Fibroblast of villous mesenchyme (primary cell): ENCODE measurements at places on chromosomes 5 and 9.
A peak's percentile ranks its signal among the peaks of the same experiment; 100 is the strongest.

GRCh38 chr5:45279109-45279508 lies 417.1 kb downstream of the HCN1 start:
- no peak for DNase-seq

GRCh38 chr9:71820403-71820921 lies 52.1 kb upstream of the CEMIP2 start:
- no peak for DNase-seq

DNA sequence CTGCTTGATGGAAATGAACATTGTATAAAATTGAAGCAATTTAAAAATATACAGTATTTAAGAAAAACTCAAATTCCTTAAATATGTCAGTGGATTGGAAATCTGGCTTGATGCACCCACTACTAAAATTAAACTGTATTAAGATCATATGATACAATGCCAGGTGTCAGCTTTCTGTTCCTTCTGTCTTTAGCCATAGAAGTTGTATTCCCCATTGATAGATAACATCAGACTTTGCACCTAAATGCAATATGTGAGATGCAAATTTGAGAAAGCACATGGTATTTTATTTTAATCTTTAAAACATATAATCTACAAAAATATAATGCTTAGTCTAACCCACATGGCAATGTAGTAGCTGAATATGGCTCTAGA lies 697.4 kb upstream of the WWC1 start:
- no peak for DNase-seq

DNA sequence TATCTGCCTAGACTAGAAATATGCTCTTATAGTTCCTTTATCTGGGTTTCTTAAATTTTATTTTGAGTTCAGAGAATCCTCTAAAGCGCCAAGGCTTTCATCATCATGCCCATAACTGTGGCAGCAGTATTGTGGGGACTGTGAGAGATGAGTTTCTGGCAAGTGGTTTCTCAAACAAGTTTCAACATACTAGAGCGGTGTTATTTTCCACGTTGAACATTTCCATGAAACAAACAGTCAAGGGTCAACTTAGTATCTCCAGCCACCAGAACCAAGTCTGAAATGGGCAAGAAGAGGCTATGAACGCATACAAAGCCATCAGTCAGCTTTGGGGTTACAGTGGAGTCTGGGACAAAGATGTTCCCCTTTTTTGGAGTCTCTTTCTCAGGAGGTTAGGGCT lies 40.3 kb downstream of the SERINC5 start:
- DNase-seq: peak; percentile 33

DNA sequence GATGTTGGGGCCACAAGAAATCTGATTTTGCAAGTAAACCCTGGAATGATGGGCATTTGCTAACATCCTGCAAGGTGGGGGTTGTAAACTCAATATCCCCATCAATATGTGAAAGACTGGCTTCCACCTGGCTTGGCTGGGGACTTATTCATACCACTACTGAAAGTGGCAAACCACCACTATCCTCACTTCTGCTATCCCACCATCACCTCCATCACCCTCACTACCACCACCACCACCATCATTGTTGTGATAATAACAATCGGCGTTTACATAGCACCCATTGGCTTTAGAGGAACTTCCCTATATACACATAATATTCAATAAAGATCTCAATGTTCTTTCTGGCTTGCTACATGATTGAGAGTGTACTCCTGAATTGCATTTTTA lies 224.7 kb upstream of the DAP start:
- no peak for DNase-seq

GRCh38 chr5:119273391-119273839 lies 82.4 kb upstream of the TNFAIP8 start:
- peak; percentile 17 for DNase-seq

- no peak for DNase-seq
Measured at GRCh38 chr9:80560976-80561375, 989.2 kb downstream of the TLE4 start.

DNA sequence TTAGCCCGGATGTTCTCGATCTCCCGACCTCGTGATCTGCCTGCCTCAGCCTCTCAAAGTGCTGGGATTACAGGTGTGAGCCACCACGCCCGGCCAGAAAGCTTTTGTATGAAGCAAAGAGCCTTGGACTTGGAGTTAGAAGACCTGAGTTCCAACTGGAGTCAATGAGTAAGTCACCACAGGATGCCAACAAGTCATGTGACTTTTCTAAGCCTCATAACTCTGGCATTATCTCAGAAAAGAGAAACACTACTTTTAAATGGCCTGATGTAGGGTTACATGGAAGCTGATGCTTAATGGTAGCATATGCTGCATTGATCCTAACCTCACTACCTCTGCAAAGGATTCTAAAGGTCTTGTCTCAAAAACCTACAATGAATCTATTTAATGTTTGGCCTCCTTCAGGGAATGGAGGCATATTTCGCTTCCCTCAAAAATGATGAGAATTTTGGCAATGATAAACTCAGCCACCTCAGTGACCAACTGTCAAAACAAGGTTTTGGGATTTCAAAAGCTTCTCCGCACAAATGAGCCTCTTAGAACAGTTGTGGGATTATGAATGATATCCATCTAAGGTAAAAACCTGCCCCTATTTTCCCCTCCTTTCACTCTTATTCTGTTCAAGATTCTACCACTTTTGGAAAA lies 236.8 kb downstream of the ACTL7B start:
- no peak for DNase-seq
